NCI-H187 treated with DMSO at 0.1 percent for 48 hours (cell line): ENCODE measurements at places on chromosomes 2 and 18.
A peak's percentile ranks its signal among the peaks of the same experiment; 100 is the strongest.

GRCh38 chr2:26861610-26862224 is 13.8 kb downstream of the DPYSL5 start:
- no peak for DNase-seq

DNA sequence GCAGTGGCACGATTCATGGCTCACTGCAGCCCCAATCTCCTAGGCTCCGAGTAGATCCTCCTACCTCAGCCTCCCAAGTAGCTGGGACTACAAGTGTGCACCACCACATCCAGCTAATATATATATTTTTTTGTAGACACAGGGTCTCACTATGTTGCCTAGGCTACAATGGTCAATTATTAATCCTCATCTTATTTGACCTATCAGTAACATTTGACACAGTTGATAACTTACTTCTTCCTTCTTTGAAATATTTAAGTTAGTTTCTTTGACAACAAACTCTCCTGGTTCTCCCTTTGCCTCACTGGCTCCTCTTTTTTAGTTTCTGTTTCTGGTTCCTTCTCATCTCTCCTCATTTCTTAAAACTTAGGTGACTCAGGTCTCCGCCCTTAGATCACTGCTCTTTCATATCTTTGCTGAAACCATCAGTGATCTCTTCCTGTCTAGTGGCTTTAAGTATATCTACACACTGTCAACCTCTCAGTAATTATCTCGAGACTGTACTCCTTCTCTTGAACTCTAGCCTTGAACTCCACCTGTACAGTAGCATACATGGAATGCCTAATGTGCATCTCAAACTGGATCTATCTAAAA is 11.5 kb downstream of the PGAP1 start:
- DNase-seq: no peak

GRCh38 chr18:59387687-59388565 is 28.9 kb upstream of the LMAN1 start:
- peak; percentile 34 for DNase-seq

DNA sequence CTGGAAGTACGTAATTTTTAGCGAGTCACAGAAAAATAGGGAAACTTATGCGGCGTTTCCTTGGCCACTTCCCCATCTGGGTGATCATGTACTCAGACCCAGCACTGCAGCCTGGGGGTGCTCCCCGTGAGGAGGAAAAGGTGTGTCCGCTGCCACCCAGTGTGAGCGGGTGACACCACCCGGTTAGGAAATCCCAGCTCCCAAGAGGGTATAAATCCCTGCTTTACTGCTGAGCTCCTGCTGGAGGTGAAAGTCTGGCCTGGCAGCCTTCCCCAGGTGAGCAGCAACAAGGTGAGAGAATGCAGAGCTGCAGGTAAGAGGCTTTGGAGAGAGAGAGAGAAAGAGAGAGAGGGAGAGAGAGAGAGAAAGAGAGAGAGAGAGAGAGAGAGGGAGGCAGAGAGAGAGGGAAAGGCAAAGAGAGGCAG is at the start of gene IL1R2:
TSS of gene IL1R2 (plus strand) at position 240 of the 425 bp plus-strand sequence. CDS start 16,616 bp downstream, outside the sequence.
- DNase-seq: no peak

- DNase-seq: no peak
These were observed 42.7 kb upstream of the EVA1A start for GRCh38 chr2:75603477-75603876.

DNA sequence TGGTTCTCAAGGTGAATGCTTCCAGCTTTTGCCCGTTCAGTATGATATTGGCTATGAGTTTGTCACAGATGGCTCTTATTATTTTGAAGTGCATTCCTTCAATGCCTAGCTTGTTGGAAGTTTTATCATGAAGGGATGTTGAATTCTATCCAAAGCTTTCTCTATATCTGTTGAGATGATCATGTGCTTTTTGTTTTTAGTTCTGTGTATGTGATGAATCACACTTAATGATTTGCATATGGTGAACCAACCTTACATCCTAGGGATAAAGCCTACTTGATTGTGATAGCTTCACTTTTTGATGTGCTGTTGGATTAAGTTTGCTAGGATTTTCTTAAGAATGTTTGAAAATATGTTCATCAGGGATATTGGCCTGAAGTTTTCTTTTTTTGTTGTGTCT is 112.1 kb downstream of the MBD2 start:
- DNase-seq: no peak

GRCh38 chr2:28206762-28207161 is 185.9 kb upstream of the FOSL2 start:
- DNase-seq: no peak

GRCh38 chr2:8296306-8296705 is 385.6 kb upstream of the ID2 start:
- no peak for DNase-seq

DNA sequence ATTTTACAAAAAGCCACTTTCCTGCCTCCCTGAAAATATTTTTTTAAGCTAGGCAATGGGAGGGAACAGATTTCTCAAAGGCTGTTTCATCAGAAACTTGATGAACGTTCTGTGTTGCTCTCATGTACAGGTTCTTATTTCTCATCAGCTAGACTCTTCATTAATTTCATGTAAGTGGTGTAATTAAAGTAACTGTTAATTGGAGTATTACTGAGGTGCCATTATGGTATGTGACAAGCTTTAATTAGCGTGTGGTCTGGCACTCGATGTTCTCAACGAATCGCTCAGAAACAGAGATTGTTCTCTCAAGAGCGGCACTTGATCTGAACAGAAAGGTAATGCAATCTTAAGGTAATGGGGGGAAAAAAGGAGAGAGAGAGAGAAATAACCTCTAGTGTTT is 81.9 kb upstream of the MYCN start:
- no peak for DNase-seq

DNA sequence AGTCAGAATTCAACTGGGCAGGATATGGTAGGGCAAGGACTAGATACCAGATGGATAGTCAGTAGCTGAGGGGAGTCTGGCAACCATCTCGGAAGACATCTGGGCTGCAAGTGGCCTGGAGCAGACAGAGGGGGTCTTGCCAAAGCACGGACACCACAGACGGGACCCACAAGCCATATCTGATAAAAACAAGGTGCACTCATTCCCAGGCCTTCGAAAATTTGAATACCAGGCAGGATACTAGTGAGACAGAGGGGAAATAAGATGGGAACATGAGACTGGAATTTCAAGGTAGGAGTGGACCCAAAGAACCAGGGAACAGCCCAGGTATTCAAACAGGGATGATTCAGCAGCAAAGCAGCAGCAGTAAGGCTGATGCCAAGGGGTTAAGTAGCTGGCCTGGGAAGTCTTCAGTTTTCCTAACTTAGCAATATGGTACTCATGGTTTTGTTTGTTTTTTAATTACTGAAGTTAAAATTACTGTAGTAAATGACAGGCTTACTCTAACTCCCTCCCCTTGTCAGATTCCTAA is 144.9 kb upstream of the NCKAP5 start:
- DNase-seq: no peak

- no peak for DNase-seq
These were observed 6.4 kb downstream of the BAZ2B start for GRCh38 chr2:159609811-159610549.

- no peak for DNase-seq
These were observed 1054.3 kb upstream of the SLC39A10 start for GRCh38 chr2:194602750-194603149.

GRCh38 chr2:143545059-143545948 is 416.1 kb downstream of the ARHGAP15 start:
- no peak for DNase-seq

GRCh38 chr2:11701206-11701605 is 31.2 kb upstream of the NTSR2 start:
- no peak for DNase-seq
